ENCODE measurements at places on chromosomes 6 and 20.

GRCh38 chr20:11654766-11655165, 262.9 kb upstream of the BTBD3 start:
- DNase-seq, result no peak

DNA sequence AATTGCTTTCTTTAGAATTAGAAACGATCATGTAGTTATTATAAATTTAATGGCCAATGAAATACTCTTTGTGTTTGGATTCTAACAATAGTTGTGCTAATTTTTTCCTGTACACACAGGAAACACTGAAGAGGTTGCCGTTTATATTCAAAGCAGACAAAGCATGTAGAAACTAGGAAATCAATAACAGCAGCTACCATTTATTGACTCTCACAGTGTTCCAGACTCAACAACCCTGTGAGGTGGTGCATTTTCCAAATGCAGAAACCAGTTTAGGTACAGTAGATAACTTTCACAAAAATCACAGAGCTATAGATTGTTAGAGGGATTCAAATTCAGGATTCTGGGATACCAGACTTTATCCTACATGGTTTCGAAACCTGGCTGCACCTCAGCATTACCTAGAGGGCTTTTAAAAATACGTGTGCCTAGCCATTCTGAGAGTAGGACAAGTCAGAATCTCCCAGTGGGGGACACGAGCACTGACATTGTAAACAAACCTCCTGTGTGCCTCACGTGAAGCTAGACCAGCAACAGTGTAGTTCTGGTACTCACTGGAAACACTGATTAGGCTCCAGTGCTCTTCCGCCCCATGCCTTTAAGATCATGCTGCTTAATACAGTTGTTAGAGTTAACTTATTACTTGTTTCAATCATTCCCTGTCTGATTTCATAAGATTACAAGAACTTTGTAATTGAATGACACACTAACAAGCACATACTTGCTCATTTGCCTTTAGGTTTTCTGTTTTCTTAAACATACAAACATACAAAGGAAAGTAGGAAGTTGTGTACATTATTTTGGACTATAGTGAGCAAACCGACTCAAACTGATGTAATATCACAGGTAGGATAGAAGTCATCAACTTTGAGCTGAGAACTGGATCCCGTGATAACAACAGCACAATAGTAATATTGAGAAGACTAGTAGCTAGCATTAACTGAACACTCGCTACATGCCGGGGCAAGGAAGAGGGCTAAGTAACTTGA, 65.8 kb downstream of the MAP3K4 start:
- DNase-seq, result no peak

DNA sequence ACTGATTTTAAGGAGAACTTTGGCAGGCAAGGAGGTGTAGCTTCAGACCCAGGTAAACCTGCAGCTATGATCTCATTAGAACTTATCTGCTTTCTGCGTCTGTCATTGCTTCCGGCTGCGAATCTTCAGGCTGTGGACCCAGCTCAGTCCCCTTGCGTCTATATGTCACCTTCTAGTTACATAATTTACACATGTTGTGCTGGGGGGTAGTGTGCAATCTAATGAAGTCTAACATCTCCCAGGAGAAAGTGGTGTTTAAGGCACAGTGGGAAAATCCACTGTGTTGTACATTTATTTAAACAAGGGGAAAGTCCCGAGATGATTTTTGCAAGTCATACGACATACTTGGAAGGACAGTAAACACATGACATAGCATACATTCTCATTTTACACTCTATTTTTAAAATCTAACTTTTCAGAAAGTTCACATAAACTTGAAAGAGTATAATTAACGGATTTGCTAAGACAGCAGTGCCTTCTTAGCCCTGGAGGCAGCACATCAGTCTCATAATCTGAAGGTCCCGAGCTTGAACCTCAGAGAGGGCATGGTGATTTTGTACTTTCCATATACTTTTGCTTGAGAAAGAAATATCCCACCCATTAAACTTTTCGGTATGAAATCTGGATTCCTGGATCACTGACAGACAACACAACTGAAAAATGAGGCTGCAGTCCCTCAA, 35.2 kb downstream of the GPX6 start:
- DNase-seq, result no peak

DNA sequence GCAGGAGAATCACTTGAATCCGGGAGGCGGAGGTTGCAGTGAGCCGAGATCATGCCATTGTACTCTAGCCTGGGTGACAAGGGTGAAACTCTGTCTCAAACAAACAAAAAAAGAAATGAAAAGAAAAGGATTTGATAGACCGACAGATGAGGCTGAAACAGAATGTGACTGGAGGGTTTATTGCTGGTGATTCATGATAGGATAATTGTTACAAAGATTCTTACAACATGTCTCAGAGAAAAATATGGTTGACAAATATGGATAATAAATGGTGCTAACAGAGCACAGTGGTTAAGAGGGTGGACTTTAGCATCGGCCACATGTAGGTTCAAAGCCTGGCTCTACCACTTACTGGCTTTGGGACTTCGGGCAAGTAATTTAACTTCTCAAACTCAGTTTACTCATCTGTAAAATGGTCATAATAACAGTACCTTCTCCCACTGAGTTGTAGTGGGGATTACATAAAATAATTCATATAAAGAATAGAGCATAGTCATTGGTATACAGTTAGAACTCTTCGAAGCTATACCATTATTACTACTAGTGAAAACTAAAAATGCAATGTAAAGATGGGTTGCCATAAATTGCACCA, 131.9 kb downstream of the MAP3K7 start:
- DNase-seq, result no peak

DNA sequence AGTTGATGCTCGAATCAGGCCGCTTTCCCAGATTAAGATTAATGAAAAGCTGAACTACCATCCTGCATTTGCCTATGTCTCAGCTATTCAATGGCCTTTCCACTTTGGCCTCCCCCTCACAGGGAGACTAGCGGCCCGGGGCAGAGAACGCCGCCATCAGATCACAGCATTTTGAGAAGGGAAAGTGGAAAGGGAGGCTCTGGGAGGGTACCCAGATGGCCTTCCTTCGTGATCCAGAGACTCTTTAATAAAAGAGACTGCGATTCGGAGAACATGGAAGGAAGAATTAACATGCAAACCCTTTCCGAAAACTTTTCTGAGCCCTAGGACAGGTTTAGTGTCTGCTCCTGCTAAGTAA, 533 bp downstream of the MRPS18A start:
- no peak for DNase-seq

DNA sequence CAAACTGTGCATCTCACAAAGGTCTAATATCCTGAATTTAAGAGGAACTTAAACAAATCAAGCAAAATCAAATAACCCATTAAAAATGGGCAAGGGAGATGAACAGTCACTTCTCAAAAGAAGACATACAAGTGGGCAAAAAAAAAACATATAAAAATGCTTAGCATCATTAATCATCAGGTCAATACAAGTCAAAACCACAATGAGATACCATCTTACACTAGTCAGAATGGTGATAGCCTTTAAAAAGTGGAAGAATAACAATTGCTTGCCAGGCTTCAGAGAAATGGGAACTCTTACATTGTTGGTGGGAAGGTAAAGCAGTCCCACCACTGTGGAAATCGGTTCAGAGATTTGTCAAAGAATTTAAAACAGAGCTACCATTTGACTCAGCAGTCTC, 646.7 kb upstream of the PTCHD4 start:
- no peak for DNase-seq

DNA sequence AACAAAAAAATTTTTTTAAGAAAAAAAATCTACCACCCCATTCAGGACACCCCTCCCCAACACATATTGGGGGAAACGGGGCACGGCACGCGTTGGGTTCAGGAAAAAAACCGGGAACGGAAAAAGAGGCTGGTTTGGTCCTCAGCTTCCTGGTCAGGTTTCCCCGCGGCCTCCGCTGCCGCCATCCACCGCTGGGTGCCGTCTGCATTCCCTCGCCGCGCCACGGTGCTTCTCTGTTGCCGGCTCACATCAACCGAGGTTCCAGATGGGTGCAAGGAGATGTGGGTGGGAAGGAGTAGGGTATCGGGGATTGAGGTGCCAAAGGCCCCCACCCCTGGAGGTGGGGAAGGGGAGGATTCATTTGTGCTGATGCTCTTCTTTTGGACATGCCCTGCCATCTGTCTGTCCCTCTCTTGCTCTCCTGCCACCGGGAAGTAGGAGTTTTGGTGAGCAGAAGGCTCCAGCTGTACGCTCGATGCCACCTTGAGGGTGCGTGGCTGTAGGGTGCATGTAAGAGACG, 5.8 kb downstream of the MCCD1 start:
- no peak for DNase-seq

- no peak for DNase-seq
These were observed 119.4 kb upstream of the CEP85L start for GRCh38 chr6:118770835-118771234.

- no peak for DNase-seq
These were observed 12.6 kb upstream of the GNMT start for GRCh38 chr6:42947950-42948349.

DNA sequence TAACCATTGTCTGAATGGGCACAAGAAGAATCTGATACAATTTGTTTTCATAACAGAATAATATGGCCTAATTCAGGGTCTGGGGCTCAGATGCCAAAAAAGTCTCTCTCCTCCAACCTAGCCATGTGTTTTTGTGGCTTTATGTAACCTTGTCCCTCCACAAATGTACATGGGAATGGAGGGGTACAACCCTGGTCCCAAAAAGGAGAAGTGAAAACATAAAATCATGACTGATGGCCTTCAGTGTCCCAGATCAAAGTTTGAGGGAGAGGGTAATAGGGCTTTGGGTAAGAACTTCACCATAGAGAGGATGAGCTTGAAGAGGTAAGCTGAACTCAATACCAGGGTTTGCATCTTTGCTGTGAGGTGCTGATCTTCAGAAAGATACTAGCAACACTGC, 136.3 kb upstream of the BACH2 start:
- no peak for DNase-seq

DNA sequence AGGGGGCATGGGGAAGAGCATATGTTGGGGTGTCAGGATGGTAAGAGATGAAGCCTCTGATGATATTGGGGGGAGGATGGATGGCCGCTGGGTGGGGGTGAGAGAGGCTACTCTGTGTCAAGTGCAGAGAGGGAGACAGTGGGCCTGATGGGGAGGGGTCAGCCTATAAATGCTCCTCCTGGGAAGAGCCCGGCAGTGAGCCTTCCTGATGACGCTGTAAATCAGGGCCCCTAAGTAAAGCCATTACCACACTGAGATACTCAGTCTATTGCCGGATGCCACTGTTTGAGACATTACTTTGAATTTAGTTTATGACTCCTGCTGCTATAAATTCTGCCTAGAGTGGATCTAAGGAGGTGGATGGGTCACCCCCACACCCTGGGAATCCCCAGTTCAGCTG, 28.1 kb downstream of the LRFN2 start:
- DNase-seq, result no peak

DNA sequence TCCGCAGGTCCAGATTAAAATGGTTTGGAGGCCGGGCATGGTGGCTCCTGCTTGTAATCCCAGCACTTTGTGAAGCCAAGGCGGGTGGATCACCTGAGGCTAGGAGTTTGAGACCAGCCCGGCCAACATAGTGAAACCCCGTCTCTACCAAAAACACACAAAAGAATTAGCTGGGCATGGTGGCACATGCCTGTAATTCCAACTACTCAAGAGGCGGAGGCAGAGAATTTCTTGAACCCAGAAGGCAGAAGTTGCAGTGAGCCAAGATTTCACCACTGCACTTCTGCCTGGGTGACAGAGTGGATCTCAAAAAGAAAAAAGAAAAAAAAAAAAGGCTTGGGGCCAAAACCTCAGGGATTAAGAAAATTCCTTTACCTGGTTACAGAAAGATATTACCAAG, 30.5 kb downstream of the C6orf15 start:
- no peak for DNase-seq

All from nucleus accumbens (tissue), 56 donors.